ENCODE measurements at places on chromosomes 7 and 10. TPM values are rescaled to one million over a fixed set of nuclear protein-coding genes. Genes with fewer than 3 reads are reported as not detected.

GRCh38 chr7:83608716-83609115, 40.2 kb downstream of the SEMA3E start:
- H3K4me1 ChIP-seq = no peaks in the 10 kb centered on the region
- H3K27me3 ChIP-seq = no peaks in the 10 kb centered on the region

DNA sequence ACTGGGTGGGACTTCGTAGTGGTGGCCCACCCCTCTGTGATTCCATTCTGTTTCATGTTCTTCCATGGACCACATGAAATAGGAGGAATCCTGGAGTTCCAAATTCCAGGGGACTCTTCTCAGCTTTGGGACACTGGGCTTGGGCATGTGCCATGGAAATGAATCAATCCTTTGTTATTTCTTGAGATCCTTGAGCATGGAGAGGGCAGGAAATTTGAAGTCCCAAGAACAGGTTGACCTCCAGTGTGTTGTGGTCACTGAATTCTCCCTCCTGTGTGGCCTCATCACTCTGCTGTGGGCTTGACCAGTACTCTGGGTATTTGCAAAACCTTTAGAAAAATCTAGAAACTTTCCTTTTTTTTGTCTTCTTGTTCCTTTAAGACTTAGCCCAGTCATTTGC, 22.7 kb downstream of the TACR2 start:
- H3K4me3 ChIP-seq = no peak overlapping the region
- H3K36me3 ChIP-seq = peaks cover 27% of the 10 kb centered on the region
- peaks cover 8% of the 10 kb centered on the region for H3K4me1 ChIP-seq
- DNase-seq = no peak
- H3K27me3 ChIP-seq = no peaks in the 10 kb centered on the region
- H3K27ac ChIP-seq = no peak overlapping the region

DNA sequence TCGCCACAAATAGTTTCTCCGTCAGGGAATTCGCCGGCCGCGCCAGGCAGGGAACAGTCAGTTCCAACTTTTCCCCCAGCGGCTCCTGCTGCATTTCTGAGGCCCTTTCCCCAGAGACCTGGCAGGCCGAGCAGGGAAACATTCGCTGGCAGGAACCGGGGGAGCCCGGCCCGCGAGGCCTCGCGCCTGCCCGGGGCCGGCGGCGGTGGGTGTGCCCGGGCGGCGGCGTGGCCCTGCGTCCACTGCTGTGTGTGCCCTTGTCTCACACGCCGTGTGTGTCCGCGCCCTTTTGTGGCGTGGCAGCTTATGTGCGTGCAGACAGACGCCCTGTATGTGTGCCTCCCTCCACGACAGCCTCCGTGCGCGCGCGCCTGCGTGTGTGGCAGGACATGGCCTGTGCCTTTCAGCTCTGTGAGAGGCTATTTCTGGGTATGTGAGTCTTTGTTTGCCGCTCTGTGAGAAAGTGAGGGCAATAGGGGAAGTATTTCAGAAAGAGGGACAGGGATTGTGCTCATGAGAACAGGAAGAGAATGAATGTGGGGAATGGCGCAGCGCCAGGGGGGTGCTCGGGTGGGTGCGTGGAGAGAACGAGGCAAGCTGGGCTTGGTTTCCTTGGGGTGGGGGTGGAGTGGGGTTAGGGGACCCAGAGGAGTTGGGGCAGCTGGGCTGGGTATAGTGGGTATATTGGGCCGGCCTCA, 689 bp upstream of the SMARCD3 start:
- no peak overlapping the region for H3K27ac ChIP-seq
- no peak for DNase-seq
- no peaks in the 10 kb centered on the region for H3K36me3 ChIP-seq
- H3K4me1 ChIP-seq = peaks cover 14% of the 10 kb centered on the region
- H3K4me3 ChIP-seq = peak overlapping the region; percentile 27

DNA sequence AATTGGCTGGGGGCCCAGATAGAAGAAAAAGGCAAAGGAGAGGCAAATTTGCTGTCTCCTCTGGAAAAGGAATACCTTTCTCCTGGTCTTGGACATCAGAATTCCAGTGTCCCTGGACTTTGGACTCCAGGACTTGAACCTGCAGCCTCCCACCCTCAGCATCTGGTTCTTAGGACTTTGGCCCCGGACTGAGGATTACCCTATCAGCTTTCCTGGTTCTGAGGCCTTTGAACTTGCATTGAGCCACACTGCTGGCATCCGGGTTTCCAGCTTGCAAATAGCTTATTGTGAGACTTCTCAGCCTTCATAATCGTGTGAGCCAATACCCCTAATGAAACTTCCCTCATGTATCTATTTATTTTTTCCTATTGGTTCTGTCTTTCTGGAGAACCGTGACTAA, 68.3 kb downstream of the DNAH11 start:
- no peak overlapping the region for H3K27ac ChIP-seq
- DNase-seq = no peak
- no peak overlapping the region for H3K4me3 ChIP-seq
- H3K36me3 ChIP-seq = no peaks in the 10 kb centered on the region
- no peaks in the 10 kb centered on the region for H3K4me1 ChIP-seq

DNA sequence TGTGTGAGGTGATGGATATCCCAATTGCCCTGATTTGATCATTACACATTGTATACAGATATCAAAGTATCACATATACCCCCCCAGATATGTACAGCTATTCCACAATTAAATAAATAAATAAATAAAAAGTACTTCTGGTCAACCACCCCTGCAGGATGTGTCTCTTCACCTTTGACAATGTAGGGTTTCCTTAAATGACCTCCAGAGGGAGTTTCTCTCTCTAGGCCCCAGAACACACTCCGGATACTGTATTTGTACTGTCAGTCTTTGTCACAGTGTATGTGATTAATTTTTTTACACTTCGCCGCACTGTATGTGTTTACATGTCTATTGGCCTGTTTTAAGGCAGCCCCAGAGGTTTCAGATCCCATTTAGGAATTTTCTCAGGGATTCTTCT, 123.6 kb downstream of the ADCYAP1R1 start:
- no peak for DNase-seq
- no peak overlapping the region for H3K27ac ChIP-seq
- H3K4me1 ChIP-seq = no peaks in the 10 kb centered on the region
- no peaks in the 10 kb centered on the region for H3K36me3 ChIP-seq
- no peak overlapping the region for H3K4me3 ChIP-seq
- H3K27me3 ChIP-seq = peaks cover 2% of the 10 kb centered on the region

- H3K27me3 ChIP-seq = peaks cover 23% of the 10 kb centered on the region
- no peak for DNase-seq
- H3K4me3 ChIP-seq = no peak overlapping the region
- H3K4me1 ChIP-seq = peaks cover 6% of the 10 kb centered on the region
- no peaks in the 10 kb centered on the region for H3K36me3 ChIP-seq
Measured at GRCh38 chr7:466465-467191, 53.0 kb downstream of the PDGFA start.

DNA sequence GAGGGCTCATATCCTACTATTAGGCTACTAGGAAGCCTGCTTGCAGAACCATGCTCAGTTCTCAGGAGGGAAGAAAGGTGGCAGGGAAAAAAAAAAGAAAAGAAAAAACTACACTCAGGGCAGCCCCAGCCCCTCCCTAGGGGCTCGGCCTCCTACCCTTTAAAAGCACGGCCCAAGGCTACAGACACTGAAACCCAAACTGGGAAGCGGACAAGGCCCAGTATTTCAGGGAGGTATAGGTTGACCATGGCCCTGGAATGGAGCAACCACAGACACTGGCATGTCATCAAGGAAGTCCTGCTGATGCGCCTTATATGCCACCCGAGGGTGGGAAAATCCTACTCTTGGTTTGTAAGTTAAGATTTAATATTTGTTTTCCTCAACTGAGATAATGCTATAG, 50.8 kb downstream of the DLG5 start:
- no peak overlapping the region for H3K27ac ChIP-seq
- peaks cover 58% of the 10 kb centered on the region for H3K4me1 ChIP-seq
- H3K27me3 ChIP-seq = no peaks in the 10 kb centered on the region
- H3K36me3 ChIP-seq = peaks cover 8% of the 10 kb centered on the region

DNA sequence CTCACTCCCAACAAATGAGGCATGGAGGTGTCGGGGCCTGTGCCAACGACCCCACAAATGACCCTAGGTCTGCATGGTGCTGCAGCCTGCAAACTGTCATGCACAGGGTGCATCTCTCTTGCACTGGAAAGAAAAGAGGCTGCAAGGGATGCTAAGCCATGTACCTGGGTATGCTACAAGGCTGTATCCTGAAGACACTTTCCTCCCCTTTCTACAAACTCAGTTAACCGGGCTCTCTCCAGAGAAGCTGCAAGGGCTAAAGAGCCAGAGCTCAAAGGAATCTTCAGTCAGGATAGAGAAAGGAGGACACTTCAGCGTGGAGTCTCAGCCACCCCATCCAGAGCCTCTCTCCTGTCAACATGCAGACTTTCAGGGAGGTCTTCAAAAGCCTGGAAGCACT, 449.0 kb downstream of the GRID1 start:
- no peaks in the 10 kb centered on the region for H3K36me3 ChIP-seq

DNA sequence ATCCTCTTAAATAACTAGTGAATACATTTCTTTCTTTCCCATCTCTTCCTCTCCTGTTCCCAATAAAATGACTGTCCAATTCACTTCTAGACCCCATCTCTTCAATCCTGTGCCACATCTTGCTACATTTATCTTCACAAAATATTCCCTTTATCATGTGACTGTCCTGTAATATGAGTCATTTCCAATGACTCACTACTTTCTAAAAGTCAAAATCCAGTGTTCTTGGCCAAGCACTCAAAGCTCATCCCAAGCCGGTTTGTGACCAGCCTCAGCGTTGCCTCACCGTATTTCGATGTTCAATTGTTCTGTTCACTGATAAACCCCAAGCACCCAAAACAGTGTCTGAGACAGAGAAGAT, 104.7 kb downstream of the PARD3 start:
- no peaks in the 10 kb centered on the region for H3K27me3 ChIP-seq
- no peak for DNase-seq
- H3K4me3 ChIP-seq = no peak overlapping the region

DNA sequence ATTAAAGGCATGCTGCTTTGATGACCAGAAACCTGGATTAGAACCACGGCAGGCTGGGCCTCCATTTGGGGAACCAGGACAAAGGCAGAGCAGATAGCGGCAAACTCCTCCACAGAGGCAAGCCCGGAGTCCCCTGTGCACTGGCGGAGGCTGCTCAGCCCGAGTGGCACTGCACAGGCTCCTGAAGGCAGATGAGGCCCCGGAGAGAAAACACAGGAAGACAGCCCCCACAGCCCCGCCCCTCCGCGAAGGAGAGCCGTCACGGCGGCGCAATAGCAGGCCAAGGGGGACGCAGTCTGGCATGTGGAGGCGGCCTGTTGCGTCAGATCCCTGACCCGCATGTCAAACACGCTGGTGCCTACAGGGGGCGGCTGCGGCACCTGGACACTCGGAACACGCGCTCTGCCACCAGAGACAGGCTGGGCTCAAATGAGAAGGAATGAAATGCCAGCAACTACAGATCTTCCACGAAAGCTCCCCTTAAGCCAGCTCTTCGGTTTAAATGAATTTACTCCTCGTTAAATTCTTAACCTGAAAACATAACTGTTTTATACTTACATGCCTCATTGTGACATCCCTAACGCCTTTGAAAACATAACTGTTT, 128.5 kb downstream of the MAD1L1 start:
- H3K36me3 ChIP-seq = no peaks in the 10 kb centered on the region
- no peak overlapping the region for H3K4me3 ChIP-seq
- H3K27ac ChIP-seq = no peak overlapping the region

DNA sequence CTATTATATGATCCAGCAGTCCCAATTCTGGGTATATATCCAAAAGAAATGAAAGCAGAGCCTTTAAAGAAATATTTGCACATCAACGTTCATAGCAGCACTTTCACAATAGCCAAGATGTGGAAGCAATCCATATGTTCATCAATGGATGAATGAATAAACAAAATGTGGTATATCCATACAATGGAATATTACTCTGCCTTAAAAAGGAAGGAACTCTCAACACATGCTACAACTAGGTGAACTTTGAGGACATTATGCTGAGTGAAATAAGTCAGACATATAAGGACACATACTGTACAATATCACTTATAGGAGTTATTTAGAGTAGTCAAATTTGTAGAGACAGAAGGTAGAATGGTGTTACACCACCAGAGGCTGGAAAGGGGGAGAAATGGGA, 28.0 kb upstream of the ADRB1 start:
- H3K4me3 ChIP-seq = no peak overlapping the region
- H3K27me3 ChIP-seq = peaks cover 3% of the 10 kb centered on the region
- no peaks in the 10 kb centered on the region for H3K36me3 ChIP-seq
- DNase-seq = no peak
- H3K27ac ChIP-seq = no peak overlapping the region

GRCh38 chr7:64946772-64947171, 43.7 kb downstream of the ZNF273 start:
- H3K36me3 ChIP-seq = no peaks in the 10 kb centered on the region
- peaks cover 31% of the 10 kb centered on the region for H3K27me3 ChIP-seq
- no peaks in the 10 kb centered on the region for H3K4me1 ChIP-seq
- H3K4me3 ChIP-seq = no peak overlapping the region
- DNase-seq = no peak

GRCh38 chr7:108093851-108094331, 36.3 kb downstream of the LAMB4 start:
- H3K27ac ChIP-seq = no peak overlapping the region
- DNase-seq = no peak
- H3K27me3 ChIP-seq = no peaks in the 10 kb centered on the region

DNA sequence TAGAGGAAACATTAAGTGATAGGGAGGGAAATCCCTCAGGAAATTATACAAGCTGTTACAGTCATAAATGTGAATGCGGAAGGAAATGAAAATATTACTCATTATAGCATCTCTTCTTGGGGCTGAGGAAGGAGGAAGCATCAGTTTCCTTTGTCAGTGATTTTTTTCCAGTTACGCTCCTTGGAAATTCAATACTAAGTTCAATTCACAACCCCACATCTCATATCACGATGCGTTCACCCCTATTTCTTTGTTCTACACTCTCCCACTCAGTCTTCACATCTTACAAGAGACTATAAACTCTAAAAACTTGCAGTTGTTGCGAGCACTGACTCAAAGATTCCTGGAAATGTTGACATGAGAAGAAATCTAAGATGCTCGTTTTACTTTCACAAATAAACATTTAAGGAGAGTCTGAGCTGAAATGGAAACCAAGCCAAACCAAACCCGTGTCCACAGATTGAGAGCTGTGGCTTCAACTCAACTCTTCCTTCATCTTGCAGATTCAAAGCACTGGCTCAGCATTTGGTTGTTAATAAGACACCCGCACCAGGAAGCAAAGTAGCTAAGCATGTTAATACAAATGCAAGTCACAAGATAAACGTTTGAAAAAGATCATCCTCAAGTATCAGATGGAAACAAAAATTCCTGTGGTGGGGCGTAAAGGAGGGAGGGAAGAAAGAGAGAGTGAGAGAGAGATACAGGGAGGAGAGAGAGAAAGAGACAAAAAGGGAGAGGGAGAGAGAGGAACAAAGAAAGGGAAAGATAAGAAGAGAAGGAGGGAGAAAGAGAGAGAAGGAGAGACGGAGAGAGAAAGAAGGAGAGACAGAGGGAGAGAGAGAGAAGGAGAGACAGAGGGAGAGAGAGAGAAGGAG, 150.0 kb upstream of the RSU1 start:
- no peaks in the 10 kb centered on the region for H3K27me3 ChIP-seq
- peaks cover 17% of the 10 kb centered on the region for H3K4me1 ChIP-seq
- H3K36me3 ChIP-seq = no peaks in the 10 kb centered on the region
- H3K27ac ChIP-seq = no peak overlapping the region

EPDR1 gene
- not detected for polyA plus RNA-seq

TFPI2 gene
- polyA plus RNA-seq = 46.0 TPM

NYAP1 gene
- polyA plus RNA-seq = 0.16 TPM

HTR5A gene
- polyA plus RNA-seq = not detected

ERVW-1 gene
- polyA plus RNA-seq = not detected

PODXL gene
- polyA plus RNA-seq = 0.08 TPM

OR2A14 gene
- polyA plus RNA-seq = not detected

Data from keratinocyte (primary cell).